ENCODE measurements at places on chromosomes 4 and X.
A peak's percentile ranks its signal among the peaks of the same experiment; 100 is the strongest.

DNA sequence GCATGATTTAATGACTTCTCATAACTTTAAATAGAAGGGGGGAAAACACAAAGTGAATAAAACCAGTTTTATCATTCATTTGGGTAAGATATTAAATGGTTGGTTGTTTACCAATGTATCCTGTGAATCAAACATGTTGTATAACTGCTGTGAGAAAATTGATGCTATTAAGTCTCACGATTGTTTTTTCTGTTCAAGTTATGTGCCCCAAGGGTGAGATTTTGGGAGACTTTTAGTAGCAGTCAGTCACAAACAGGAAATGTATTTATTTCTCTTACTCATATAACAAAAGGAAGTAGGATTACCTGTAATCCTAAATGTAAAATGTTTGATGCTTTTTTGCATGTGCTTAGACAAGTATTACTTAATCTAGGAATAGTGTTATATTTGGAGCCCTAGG is 39.2 kb downstream of the MTHFD2L start:
- no peak for DNase-seq

GRCh38 chrX:132749406-132749805 is 209.0 kb downstream of the HS6ST2 start:
- DNase-seq, result no peak

DNA sequence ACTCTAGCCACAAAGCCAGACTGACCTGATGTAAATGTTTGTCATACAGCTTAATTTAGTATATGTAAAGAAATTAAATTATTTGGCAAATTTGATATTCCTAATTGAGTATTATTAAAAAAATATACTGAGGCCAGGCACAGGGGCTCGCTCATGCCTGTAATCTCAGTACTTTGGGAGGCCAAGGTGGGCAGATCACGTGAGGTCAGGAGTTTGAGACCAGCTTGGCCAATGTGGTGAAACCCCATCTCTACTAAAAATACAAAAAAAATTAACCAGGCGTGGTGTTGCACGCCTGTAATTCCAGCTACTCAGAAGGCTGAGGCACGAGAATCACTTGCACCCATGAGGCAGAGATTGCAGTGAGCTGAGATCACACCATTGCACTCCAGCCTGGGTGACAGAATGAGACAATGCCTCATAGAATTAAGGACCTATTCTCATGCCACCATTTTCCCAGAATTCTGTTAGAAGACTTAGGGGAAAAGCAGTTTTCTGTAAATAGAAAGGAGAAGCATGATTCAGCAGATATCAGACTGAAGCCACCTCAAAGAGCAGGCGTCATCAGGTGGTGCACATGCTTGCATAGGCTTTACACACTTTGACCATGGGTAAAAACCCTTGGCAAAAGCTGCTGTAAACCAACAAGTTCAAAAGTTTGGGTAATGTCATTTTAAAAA is 6.1 kb downstream of the UBQLN2 start:
- DNase-seq, result no peak

DNA sequence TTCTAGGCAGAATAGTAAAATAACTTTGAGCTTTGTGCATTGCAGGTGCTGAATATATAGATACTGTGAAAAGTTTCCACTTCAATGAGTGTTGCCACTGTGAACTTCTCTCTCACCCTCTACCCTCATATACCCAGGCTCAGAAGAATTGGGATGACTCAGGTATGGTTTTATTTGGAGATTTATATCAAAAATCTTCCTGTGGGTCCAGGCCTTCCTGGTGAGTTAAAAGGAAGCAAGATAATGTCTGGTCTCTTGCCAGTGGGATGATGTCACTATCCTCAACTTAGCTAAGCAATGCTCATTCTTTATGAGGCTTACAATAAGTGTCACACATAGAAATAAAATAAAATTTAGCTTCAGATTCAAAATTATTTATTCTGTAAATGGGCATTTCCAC is 153.3 kb upstream of the TENT5D start:
- DNase-seq, result no peak

GRCh38 chr4:100933628-100934027 is 413.7 kb downstream of the PPP3CA start:
- DNase-seq, result no peak

DNA sequence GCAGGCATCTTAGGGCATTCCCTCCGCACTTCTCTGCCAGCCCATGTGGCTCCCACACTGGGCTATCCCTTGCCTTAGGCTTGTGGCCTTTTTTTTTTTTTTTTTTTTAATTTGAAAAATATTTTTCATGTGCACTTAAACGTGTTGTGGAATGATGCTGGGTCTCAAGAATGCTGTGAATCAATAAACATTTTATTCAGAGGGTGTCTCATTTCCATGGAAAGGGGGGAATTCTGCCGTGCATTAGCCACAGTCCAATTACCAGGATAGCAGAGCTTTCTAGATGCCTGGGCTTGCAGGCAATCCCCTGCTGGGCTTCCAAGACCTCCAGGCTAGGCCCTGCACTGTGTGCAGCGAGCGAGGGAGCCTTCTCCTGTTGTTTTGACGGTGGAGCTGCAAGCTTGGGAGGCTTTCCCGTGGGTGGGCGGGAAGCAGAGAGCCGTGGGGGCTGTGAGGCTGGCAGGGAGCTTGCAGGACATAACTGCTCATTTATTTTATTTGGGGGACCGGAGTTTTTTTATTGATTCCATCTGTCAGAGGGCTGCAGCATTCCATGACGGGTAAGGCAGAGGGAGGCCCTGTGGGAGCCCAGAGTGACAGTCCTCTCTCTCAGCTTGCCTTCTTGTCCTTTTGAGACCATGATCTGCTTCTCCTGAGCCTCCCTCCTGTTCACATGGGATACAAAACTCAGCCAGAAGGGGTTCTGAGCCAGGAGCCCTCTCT is 2.6 kb upstream of the CPZ start:
- no peak for DNase-seq

DNA sequence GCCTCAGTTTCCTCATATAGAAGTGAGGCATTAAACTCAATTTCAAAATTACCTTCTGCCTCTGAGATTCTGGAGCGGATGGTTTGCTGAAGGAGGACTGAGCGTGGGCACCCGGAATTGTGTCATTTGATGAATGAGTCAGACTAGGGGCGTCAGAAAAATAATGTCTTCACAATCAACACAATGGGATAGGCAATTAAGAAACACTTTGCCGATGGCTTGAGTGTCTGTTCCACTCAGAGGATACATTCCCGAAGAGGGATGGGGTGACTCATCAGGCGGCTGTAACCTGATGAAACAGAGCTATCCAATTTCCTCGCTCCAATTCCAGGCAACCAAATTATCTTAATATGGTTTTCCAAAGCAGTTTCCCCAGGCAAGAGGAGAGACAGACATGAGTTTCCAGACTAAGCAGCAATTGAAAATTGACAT is 1.2 kb upstream of the CHRNA9 start:
- DNase-seq, result peak; percentile 71

DNA sequence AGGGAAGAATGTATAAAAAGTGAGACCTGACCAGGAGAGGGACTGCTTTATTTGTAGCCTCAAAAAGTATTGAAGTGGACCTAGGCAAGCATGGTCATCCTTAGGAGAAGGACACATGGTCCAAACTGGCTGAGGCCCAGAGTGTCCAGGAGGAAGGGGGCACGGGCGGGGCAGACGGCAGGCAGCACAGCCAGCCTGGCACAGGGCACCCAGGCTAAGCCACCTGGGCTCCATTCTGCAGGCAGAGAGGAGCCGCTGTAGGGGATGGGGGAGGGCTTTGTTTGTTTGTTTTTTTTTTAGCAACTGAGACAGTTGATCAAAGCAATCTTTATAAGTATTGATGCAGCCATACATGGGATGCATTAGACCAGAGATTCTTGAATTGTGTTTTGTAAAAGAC is 188.6 kb downstream of the PRDM5 start:
- DNase-seq, result no peak

GRCh38 chrX:50067435-50068284 is 133.1 kb downstream of the AKAP4 start:
- peak; percentile 76 for DNase-seq

GRCh38 chr4:150515135-150515534 is 66.8 kb upstream of the MAB21L2 start:
- no peak for DNase-seq

DNA sequence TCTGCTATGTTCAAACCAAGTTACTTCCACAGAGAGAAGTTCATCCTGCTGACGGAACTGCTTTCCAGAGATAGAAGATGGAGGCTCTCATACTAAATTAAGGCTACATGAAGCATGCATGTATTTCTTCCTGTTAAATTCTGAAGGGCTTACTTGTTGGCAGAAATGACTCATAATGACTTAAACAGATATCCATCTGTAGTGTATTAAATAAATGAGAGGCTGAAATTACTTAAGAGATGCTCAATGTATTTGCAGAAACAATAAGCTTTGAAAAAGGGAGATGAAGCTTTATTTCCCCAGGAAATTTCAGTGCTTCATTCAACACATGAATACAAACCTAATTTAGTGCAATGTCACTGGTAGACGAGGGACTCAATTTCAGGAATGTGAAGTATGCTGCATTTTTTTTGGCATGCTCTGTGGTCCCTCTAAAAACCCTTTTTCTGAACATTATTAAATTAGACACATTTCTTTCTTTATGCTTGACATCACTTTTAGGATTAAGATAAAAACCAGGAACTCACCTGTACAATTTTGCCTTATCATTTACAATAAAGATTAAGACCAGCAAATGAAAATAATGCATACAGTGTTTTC is 759.1 kb upstream of the POU3F4 start:
- DNase-seq, result no peak

DNA sequence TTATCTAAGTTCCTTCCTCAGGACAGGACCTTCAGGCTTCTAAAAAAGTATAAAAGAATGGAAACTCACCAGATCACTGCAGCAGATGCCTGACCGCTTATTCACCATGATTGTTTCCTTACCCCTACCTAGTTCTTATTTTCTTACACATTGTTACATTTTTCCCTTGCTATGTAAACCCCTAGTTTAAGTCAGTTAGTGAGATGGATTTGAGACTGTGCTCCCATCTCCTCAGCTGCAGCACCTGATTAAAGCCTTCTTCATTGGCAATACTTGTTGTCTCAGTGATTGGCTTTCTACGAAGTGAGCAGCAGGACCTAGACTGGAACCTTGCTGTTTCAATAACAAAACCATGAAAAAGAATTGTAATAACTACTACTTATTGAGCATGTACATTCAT is 4.7 kb downstream of the SPARCL1 start:
- no peak for DNase-seq

- no peak for DNase-seq
These were observed 219.0 kb upstream of the DKK2 start for GRCh38 chr4:107255114-107255513.

- DNase-seq, result peak; percentile 48
These were observed 95.9 kb upstream of the RPS6KA3 start for GRCh38 chrX:20362268-20363267.

GRCh38 chr4:101977076-101977475 is 186.5 kb downstream of the BANK1 start:
- DNase-seq, result no peak

DNA sequence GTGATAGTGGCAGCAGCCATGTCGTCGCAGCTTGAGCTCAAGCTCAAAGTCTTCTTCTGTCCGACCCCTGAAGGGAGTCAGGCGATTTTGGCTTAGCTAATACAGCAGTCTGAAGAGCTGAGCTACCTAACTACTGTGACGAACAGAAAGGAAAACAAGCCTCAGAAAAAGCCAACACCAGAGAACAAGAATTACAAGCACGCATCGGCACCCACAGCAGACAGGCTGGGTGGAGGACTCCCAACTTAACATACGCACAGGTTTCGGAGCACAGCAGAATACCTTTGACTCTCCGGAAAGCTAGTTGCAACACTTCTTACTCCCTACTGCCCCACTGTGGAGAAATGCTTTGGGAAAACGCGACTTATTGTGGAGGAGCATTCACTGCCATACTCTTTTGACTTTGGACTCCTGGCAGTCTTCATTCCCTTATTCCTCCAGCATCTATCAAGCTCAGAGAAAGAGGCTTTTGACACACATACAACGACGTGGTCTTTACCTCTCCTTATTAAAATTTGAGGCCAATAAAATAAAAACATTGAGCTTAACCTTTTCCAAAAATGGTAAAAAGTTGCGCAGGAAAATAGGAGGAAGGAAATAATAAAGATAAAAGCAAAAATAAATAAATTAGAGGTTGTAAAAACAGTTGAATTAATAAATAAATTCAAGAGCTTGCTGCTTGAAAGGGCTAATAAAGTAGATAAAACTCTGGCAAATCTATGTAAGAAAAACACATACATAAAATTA is 41.3 kb upstream of the GPC3 start:
- no peak for DNase-seq

- no peak for DNase-seq
These were observed 16.3 kb upstream of the MAOB start for GRCh38 chrX:43898406-43899035.

DNA sequence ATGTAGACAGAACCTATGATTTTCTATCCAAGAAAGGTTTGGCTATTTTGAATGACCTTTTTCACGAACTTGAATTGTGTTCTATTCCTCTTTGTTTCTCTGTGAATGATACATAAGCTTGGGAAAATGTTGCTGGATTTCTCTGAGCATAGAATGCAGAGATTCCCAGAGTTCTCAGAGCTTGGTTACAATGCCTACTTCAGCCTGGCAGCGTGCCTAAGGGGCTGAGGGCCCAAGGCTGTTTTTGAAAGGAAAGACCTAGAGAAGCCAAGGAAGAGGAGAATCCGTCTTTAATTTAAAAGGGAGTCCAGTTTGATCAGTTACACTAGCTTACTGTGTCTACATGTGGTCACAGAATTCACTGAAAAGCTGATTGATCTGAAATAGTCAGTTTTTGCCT is 55.3 kb upstream of the CXorf51B start:
- DNase-seq, result no peak

DNA sequence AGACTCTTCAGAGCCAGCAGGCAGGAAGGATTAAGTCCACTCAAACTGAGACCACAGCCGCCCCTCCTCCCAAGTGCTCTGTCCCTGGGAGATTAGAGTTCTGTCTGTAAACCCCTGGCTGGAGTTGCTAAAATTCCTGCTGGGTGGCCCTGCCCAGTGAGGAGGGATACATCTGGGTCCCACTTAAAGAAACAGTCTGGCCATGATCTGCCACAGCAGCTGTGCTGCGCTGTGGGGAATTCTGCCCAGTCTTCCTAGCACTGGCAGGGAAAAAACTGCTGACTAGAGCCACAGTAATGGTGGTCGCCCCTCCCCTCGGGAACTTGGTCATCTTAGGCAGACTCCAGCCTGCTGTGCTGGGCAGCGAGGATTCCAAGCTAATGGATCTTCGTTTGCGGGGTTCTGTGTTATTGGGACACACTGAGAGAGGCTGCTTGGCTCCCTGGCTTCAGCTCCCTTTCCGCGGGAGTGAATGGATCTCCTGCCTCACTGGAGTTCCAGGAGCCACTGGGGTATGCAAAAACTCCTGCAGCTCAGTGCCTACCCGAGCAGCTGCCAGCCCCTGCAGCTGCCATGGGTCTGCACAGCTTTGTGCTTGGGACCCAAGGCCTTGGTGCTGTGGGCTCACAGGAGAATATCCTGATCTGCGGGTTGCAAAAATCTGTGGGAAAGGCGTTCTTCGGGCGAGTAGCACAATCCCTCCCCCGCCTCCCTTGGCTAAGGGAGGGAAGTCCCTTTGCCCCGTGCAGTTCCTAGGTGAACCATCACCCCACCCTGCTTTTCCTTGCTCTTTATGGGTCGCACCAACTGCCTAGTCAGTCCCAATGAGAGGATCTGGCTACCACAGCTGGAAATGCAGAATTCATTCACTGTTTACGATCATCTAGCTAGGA is 15.7 kb downstream of the ZXDB start:
- DNase-seq, result no peak

GRCh38 chr4:87092389-87093141 is 127.9 kb downstream of the KLHL8 start:
- no peak for DNase-seq

GRCh38 chr4:40316333-40316781 is 18.8 kb upstream of the CHRNA9 start:
- no peak for DNase-seq

- no peak for DNase-seq
These were observed 96.6 kb downstream of the STPG2 start for GRCh38 chr4:98046665-98047064.

- DNase-seq, result no peak
These were observed 17.4 kb downstream of the RTL5 start for GRCh38 chrX:72114306-72114705.

All from NCI-H1436 (cell line).